ENCODE measurements at places on chromosomes 7 and 10. TPM values are rescaled to one million over a fixed set of nuclear protein-coding genes. Genes with fewer than 3 reads are reported as not detected.

The TRPV5 gene
- not detected for total RNA-seq

The MYH16 gene
- not detected for total RNA-seq

The ZNF239 gene
- total RNA-seq, result 6.3 TPM

The FFAR4 gene
- total RNA-seq, result not detected

The PLXDC2 gene
- total RNA-seq, result 0.37 TPM

The ANKRD7 gene
- total RNA-seq, result 0.39 TPM

The DRGX gene
- not detected for total RNA-seq

The CNPY1 gene
- not detected for total RNA-seq
